ENCODE measurements at places on chromosomes 1 and 21.

DNA sequence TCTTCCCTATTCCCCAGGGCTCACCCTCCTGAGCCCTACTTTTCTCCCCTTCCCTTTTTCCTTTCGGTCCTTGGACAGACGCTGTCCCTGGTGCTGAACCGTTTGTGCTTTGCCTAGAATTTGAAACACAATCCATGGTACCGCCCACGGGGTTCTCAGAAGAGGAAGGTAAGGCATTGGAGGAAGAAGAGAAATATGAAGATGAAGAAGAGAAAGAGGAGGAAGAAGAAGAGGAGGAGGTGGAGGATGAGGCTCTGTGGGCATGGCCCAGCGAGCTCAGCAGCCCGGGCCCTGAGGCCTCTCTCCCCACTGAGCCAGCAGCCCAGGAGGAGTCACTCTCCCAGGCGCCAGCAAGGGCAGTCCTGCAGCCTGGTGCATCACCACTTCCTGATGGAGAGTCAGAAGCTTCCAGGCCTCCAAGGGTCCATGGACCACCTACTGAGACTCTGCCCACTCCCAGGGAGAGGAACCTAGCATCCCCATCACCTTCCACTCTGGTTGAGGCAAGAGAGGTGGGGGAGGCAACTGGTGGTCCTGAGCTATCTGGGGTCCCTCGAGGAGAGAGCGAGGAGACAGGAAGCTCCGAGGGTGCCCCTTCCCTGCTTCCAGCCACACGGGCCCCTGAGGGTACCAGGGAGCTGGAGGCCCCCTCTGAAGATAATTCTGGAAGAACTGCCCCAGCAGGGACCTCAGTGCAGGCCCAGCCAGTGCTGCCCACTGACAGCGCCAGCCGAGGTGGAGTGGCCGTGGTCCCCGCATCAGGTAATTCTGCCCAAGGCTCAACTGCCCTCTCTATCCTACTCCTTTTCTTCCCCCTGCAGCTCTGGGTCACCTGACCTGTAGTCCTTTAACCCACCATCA, 10.4 kb downstream of the BCAN start:
- DNase-seq = no peak

- peak; percentile 53 for DNase-seq
Observed at GRCh38 chr1:205321162-205321958, at the start of gene NUAK2. TSS of gene NUAK2 (minus strand) at chr1:205321745. CDS start at chr1:205321628, 117 bp downstream.

DNA sequence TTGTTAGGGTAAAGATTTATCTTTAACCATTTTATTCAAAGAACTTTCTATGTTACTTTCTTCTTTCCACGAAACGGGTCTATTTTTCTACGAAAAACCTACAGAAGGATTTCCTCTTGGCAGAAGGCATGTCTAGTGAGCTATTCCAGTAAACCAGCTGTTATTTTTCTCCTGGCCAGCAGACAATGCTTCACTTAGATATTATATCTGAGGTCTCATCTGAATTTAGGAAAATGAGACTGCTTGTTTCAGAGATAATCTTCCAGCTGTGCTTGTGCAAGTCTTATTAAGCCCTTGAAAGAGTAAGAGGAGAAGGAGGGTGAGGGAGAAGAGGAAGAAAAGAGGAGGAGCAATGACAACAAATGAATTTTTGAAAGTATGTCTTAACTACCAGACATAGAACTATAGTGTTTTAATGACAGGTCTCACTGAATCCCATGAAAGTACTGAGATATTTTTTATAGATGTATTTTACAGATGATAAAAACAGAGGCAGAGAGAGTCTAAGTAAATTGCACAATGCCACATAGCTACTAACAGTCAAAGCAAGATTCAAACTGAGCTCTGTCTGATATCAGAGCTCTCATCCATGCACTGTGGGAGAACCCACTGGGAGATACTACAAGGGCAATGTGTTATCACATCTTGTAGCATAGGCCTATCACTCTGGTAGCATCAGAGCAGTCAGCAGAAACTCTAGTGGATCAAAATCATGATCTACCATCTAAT, 54.6 kb upstream of the SAMSN1 start:
- DNase-seq = no peak

GRCh38 chr1:119978018-119978505, 81.7 kb upstream of the ADAM30 start:
- DNase-seq = no peak

DNA sequence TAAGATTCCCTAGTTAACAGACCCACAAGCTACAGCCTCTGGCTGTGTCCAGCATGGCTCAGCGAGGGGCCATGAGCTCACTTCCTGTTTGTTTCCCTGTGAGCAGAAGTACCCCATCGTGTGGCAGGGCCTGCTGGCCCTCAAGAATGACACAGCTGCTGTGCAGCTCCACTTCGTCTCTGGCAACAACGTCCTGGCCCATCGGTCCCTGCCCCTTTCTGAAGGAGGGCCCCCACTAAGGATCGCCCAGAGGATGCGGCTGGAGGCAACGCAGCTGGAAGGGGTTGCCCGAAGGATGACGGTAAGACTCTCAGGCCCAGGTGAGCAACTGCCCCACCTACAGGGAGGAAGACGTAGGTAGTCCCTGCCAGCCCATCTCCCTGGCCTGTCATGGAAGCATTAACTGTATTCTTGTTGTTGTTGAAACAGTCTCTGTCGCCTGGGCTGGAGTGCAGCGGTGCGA, 38.2 kb downstream of the ZBTB17 start:
- DNase-seq = no peak

- DNase-seq = no peak
Observed at GRCh38 chr1:64822621-64823020, 77.7 kb downstream of the RAVER2 start.

GRCh38 chr1:43526002-43526401, 4.7 kb upstream of the PTPRF start:
- DNase-seq = no peak

- no peak for DNase-seq
Observed at GRCh38 chr1:43419627-43420425, 30.1 kb downstream of the SZT2 start.

DNA sequence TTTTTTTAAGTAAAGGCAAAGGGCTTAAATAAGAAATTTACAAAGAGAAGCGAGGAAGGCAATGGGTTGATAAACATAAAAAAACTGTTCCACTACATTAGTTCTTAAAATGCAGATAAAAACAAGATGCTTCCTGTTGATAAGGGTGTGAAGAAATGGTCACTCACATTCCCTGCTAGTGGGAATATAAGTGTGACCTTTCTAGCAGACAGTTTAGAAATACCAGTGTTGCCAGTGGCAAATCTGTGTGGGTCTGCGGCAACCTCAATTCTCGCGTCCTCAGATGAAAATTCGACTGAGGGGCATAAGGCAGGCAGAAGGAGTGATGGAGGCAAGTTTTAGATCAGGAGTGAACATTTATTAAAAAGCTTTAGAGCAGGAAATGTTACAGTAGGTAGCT, 151.1 kb downstream of the NTNG1 start:
- DNase-seq = no peak

- no peak for DNase-seq
Observed at GRCh38 chr1:234929369-234929768, 199.3 kb downstream of the TOMM20 start.

- DNase-seq = no peak
Observed at GRCh38 chr1:60345049-60345448, 271.5 kb upstream of the C1orf87 start.

DNA sequence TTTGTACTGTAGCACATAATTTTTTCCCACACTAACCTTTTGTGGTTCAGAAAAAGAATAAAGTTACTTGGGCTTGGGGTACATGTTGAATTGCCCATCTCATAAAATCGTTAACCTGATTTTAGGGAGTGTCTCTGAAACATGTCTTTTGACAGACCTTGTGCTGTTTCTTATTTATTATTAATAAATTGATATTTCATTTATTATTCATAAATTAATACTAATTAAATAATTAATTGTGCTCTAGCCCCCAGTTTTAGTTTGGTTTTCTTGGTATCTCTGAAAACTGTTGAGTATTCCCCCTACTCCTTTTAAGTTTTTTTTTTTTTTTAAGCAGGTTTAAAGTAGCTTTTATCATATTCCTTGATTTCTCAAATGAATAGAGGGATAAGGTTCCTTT, 27.9 kb downstream of the CAMTA1 start:
- no peak for DNase-seq

- no peak for DNase-seq
Observed at GRCh38 chr1:216323344-216323743, 99.9 kb downstream of the USH2A start.

GRCh38 chr1:21334214-21335087, 44.2 kb upstream of the ECE1 start:
- peak; percentile 59 for DNase-seq

DNA sequence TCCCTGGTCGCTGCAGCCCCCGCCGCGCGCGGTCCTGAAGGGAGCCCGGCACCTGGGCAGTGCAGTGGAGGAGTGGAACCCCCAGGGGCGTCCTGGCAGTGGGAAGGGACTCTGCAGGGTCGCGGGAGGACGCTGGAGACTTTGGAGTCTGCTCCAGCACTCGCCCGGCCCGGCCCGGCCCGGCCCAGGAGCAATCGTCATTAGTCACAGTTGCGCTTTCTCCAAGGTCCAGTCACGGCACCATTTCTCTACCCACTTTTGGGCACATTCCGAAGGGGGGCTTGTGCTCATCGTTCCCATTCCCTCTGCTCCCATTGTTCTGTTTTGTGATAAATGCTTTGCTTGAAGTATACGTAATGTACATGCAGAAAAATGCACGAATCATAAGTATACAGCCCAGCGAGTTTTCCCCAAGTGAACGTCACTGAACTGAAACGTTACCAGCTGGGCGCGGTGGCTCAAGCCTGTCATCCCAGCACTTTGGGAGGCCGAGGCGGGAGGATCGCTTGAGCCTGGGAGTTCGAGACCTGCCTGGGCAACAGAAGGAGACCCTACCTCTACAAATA, 999 bp downstream of the THAP3 start:
- no peak for DNase-seq

DNA sequence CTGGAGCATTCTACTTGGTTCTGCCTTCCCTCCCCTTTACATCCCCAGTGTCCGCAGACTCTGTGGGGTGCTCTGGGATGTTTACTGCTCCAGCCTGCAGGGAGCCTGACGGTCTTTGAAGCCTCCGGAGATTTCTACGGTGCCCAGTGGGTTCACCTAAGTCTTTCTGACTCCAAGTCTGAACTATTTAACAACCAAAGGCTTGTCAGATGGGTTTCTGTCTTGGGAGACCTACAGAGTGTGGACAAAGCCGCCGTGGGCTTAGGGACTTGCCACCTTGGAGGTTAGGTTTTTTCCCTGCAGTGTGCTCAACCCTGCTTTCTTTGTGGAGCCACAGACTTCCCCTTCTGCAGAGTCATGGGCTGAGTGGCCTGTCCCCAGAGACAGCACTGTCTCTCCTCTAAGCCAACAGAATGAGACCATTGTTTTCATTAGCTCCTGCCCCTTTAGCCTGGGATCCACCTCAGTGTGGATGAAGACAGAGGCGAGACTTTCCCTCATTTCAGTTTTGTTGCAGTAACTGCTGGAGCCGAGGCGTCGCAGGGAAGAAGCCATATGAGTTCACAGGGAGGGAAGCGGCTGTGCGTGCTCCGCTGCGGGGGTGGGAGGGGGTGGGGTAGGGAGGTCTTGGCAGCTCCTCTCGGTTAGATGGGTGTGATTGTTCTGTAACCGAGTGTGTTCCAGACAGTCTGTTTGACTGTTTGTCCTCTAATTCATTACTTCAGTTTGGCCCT, 120.7 kb downstream of the CNIH3 start:
- no peak for DNase-seq
